Adrenal gland (tissue), 19 donors: ENCODE measurements at places on chromosomes 12 and 14. TPM values are rescaled to one million over a fixed set of nuclear protein-coding genes. Genes with fewer than 3 reads are reported as not detected.

- DNase-seq = no peak
These were observed 46.5 kb upstream of the AMIGO2 start for GRCh38 chr12:47126246-47126645.

- DNase-seq = no peak
These were observed 315.8 kb downstream of the BCL11B start for GRCh38 chr14:98956181-98956580.

GRCh38 chr12:52645982-52646381 is 6.0 kb downstream of the KRT2 start:
- DNase-seq = no peak

GRCh38 chr12:89414851-89415250 is 62.5 kb upstream of the DUSP6 start:
- DNase-seq = no peak

DNA sequence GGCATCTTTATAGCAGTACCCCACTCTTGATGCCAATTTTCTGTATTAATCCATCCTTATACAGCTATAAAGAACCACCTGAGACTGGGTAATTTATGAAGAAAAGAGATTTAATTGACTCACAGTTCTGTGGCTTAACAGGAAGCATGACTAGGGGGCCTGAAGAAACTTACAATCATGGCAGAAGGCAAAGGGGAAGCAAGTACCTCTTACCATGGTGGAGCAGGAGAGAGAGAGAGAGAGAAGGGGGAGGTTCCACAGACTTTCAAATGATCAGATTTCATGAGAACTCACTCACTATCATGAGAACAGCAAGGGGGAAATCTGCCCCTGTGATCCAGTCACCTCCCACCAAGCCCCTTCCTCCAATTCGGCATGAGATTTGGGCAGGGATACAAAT is 84.4 kb downstream of the SLC24A4 start:
- no peak for DNase-seq

- no peak for DNase-seq
These were observed 81.7 kb downstream of the CPNE8 start for GRCh38 chr12:38823738-38824137.

DNA sequence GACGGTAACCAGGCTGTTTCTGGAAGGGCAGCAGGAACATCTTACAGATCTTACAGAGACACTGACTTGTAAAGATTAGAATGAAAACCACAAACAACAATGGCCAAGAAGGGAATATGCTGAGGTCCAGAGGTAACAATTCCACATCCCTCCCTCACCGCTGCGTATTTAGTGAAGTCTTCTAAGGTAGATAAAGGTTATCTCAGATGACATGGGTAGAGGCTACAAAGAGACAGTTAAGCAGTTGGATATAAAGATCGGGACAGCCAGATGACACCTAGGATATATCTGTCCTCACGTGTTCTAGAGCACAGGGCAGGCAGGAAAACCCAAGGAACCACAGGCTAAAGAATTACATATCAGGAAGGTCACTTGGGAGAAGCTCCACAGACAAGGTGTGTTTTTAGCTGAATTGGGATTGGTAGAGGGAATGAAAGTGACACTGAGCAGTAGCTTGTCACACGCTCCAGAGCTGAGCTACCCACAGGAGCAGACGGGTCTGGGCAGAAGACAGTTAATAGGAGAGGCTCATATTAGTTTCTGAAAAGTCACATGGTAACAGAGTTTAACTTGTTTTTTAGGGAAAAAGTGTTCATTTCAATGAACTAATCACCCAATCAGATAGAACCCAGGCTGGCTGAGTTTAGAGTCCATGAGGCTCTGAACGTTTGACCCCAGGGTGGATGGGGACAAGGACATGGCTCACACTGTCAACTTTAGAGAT is 83.3 kb downstream of the MIA2 start:
- no peak for DNase-seq

GRCh38 chr12:120514002-120514401 is 15.0 kb downstream of the COQ5 start:
- no peak for DNase-seq

- no peak for DNase-seq
These were observed 485 bp downstream of the SENP1 start for GRCh38 chr12:48105321-48105866.

- no peak for DNase-seq
These were observed 34.2 kb downstream of the DAO start for GRCh38 chr12:108914121-108914531.

DNA sequence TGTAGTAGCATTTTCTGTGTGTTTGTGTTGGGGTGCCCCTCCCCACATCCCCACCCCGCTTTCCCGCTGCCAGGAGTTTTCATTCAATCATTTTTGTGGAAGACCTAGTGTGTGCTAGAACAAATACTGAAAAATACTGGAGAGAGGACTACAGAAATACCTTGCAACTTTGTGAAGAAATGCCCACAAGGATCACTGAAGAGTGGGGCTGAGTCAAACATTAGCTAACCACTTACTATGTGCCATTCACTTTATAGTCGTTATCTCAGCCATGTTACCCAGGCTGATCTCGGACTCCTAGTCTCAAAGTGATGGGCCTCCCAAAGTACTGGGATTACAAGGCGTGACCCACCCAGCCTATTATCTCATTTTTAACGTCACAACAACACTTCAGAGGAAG is 559 bp upstream of the LMBR1L start:
- no peak for DNase-seq

DNA sequence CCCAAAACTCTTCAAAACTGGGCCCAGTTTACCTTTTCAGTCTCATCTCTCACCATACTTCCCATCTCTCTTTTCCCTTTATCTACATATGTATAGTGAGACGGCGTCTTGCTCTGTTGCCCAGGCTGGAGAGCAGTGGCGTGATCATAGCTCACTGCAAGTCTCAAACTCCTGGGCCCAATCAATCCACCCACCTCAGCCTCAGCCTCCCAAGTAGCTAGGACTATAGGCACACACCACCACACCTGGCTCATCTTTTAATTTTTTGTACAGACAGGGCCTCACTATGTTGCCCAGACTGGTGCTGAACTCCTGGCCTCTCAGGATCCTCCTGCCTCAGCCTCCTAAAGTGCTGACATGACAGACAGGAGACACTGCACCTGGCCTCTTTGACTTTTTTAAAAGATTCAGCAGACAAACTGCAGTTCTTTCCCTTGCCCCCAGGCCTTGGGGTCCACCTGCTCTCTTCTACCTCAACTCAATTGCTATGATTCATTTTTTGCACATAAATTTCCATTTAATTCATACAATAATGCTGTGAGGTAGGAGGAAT is 33.6 kb downstream of the TFCP2 start:
- DNase-seq = no peak

- no peak for DNase-seq
These were observed 235.6 kb downstream of the DACT1 start for GRCh38 chr14:58873228-58873953.

DNA sequence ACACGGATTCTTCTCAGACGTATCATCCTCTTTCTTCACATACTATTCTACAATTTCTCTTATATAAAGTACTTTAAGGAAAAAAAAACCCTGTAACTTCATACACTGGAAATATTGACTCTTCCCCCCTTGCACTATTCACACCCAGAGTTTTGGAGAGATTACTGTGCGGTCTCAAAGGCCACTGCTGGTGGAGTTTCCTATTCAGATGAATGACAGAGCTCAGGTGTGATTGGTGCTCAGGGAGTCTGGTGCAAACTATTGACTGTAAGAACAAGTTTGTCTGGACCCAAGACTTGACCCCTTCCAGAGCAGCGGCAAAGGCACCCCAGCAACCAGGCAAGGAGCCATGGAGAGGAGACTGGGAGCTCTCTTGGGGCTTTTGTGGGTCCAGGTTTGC is 187.5 kb upstream of the OR4E1 start:
- DNase-seq = no peak

- DNase-seq = no peak
These were observed 98.4 kb upstream of the SLC38A2 start for GRCh38 chr12:46470975-46471374.

- no peak for DNase-seq
These were observed 49.2 kb upstream of the LYZ start for GRCh38 chr12:69298947-69299346.

GRCh38 chr14:37114002-37114401 is 58.4 kb downstream of the SLC25A21 start:
- DNase-seq = no peak

DNA sequence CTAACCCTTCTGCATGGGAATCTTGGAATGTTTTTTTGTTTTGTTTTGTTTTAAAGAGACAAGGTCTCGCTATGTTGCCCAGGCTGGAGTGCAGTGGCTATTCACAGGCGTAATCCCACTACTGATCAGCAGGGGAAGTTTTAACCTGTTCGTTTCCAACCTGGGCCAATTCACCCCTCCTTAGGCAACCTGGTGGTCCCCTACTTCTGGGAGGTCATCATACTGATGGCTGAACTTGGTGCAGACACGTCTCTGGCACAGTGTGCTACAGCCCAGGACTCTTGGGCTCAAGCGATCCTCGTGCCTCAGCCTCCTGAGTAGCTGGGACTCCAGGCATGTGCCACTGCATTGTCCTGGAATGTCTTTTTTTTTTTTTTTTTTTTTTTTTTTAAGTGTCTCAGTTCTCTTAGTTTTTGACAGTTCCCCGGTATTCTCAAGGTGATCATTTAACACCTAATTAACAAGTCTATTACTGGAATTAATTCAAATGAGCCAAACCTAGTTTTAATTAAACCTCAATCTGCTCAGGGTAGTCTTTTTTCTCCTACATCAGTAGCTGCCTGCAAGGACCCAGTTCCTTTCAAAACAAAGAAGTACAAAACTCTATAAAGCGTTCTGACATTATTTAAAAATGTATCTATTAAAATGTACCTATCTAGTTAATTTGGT is 49.0 kb upstream of the ISM2 start:
- DNase-seq = no peak

DNA sequence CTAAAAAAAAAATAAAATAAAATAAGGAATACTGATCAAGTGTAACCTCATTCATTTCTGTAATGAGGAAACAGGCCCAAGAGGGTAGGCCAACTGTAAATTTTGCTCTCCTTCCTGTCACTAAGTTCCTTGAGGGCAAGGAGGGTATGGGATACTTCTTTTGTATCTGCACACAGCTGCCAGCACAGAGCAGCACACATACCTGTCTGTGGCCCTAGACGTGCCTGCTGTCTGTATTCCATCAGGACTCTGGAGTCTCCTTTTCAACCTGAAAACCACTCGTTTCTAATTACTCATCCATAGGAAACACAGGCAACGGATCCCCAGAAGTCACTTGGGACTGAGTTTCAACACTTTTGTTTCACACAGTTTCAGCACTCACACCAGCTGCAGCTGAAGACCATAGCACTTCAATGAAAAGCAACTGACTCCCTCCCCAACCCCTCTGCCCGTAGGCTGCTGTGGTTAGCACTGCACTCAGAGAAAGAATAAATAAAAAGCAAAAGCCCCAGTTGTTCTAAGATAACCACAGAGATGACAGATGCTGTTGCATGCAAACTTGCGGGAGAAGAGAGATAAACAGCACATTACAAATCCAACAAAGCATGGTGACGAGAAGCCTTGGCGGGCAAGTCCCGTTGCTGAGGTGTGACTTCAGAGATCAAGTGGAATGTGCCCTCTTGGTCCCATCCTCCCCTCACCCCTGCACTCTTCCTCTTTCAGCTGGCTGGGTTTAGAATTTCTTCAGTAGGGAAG is 24.9 kb downstream of the CRACR2A start:
- no peak for DNase-seq

GRCh38 chr12:104740668-104741067 is 217.4 kb downstream of the SLC41A2 start:
- peak; percentile 64 for DNase-seq

- DNase-seq = no peak
These were observed 181.3 kb downstream of the RMST start for GRCh38 chr12:97643924-97644323.

DNA sequence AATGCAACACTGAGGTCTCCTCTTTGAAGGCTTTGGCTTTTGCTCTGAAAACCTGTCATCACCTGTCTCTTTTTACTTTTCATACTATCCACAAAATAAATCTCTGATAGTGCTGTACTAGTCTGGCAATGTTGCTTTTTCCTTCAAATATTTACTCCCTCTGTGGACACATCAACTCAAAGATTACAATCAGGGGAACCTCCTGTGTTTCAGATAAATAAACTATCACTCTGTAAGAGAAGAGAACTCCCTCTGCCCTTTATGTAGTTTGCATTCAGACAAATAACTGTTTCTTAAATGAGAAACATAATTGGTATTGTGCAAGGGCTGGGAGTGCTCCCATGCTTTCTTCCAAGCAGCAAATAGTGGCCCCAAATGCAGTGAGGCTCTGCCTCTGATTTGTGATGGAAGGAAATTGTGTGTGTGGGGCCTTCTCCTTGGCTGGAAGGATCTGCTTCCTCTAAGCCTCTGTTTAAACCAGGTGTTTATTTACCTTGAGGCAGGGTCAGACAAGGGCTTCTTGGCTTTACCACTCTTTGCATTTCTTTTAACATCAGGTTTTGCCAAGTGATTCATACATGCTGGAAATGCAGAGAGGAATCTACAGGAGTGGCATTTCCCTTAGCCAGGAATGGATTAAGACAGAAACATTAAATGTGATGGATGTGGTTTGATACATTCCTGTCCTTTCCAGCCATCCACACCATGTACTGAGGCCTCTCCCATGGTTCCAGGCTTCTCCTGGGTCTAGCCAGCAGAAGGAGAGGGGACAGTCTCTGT is 69.0 kb downstream of the AKAP6 start:
- no peak for DNase-seq

- no peak for DNase-seq
These were observed 405.6 kb downstream of the GLT1D1 start for GRCh38 chr12:129258781-129259318.

- no peak for DNase-seq
These were observed 14.8 kb upstream of the TMEM229B start for GRCh38 chr14:67503331-67503730.

DNA sequence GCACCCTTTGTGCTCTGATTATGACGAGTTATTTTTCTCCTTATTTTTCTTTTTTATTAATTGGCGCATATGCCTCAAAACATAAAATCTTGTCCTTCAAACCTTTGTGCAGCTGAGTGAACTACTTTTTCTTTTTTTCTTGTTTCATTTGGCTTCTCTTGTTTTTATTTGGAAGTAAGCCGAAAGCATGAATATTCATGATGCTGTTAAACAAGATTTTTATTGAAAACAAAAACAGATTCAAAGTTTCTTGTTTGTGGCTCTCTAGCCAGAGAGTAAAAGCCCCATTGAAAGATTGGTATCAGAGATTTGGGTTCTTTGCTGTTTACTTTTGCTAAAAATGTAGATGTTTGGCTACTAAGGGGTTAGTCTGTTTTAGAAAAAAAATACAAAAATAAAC is 183.8 kb downstream of the TMEM132C start:
- DNase-seq = no peak

PDE6H gene
- not detected for total RNA-seq

AICDA gene
- total RNA-seq = not detected

KRT83 gene
- total RNA-seq = not detected

FOXA1 gene
- total RNA-seq = 1.2 TPM

CIDEB gene
- 31.7 TPM for total RNA-seq

SLC10A1 gene
- not detected for total RNA-seq

DAO gene
- not detected for total RNA-seq

LRRK2 gene
- 7.9 TPM for total RNA-seq

CCDC196 gene
- total RNA-seq = not detected

HOXC13 gene
- not detected for total RNA-seq

GPR84 gene
- total RNA-seq = 1.4 TPM

ZNF385A gene
- total RNA-seq = 13.0 TPM

WASHC4 gene
- 34.3 TPM for total RNA-seq

CD27 gene
- 1.7 TPM for total RNA-seq

PLEKHG7 gene
- total RNA-seq = not detected

TMEM119 gene
- total RNA-seq = 12.4 TPM

JDP2 gene
- 59.8 TPM for total RNA-seq

SYNE3 gene
- total RNA-seq = 10.5 TPM

RNASE2 gene
- total RNA-seq = 3.1 TPM
